ENCODE measurements at places on chromosomes 12 and 14. TPM values are rescaled to one million over a fixed set of nuclear protein-coding genes. Genes with fewer than 3 reads are reported as not detected.

BATF gene
- total RNA-seq: 10.3 TPM

SPPL3 gene
- 21.4 TPM for total RNA-seq

P2RX2 gene
- total RNA-seq: 4.4 TPM

DPY19L2 gene
- total RNA-seq: 7.9 TPM

SLC17A8 gene
- total RNA-seq: 0.11 TPM

NKX2-1 gene
- 319 TPM for total RNA-seq

ESR2 gene
- not detected for total RNA-seq

TCL1B gene
- not detected for total RNA-seq

RNU4-1 gene
- total RNA-seq: 1,832 TPM

- H3K27ac ChIP-seq: peak overlapping the region; percentile 82
- DNase-seq: no peak
- no peaks in the 10 kb centered on the region for H3K36me3 ChIP-seq
- no peaks in the 10 kb centered on the region for H3K4me1 ChIP-seq
- no peak overlapping the region for H3K4me3 ChIP-seq
Measured at GRCh38 chr12:9134981-9135628, 19.4 kb upstream of the A2M start.

DNA sequence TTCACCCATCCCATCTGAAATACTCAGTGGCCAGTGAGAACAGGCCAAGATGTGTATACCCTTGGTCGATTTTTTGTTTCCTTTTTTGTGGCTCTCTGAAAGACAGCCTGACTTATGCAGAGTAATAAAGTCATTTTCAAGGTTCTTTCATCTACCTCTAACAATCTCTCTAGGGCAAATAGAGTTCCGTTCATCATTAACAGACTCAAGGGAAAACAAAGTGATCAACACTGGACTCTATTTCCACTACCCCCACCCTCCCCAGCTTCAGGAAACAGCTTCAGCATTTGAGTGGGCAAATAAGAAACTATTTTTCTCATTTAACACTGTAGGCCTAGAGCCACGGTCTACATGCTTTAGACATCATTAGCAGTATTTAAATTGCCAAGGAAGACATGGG lies 15.9 kb downstream of the PRKAB1 start:
- no peak for DNase-seq
- no peaks in the 10 kb centered on the region for H3K27me3 ChIP-seq
- H3K36me3 ChIP-seq: peaks cover 24% of the 10 kb centered on the region
- H3K27ac ChIP-seq: no peak overlapping the region
- peaks cover 23% of the 10 kb centered on the region for H3K4me1 ChIP-seq

GRCh38 chr12:4106621-4107020 lies 166.9 kb upstream of the CCND2 start:
- H3K36me3 ChIP-seq: no peaks in the 10 kb centered on the region
- H3K4me1 ChIP-seq: peaks cover 4% of the 10 kb centered on the region
- H3K4me3 ChIP-seq: no peak overlapping the region
- no peak for DNase-seq

DNA sequence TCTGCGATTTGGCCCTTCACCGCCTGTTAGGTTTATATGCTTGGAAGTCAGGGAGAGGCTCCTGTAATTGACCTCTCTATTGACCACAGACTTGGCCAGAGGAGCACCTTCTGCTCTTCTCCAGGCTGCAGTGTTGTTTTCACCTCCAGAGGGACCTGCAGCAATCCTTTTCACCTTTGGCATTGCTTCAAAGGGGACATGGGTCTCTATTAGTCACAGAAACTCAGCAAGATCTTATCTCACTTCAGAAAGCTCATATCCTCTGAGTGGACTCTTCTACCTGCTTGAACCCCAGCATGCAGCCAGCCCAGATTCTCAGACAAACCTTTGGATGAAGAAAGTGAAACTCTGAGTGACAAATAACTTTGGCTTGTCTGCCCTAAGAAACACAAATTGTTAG lies 339.3 kb downstream of the NRXN3 start:
- no peaks in the 10 kb centered on the region for H3K36me3 ChIP-seq
- H3K27ac ChIP-seq: no peak overlapping the region
- no peaks in the 10 kb centered on the region for H3K27me3 ChIP-seq
- no peak for DNase-seq

GRCh38 chr12:95051241-95051640 lies 22.2 kb downstream of the NR2C1 start:
- no peaks in the 10 kb centered on the region for H3K27me3 ChIP-seq
- DNase-seq: no peak
- no peak overlapping the region for H3K27ac ChIP-seq
- H3K4me3 ChIP-seq: no peak overlapping the region
- peaks cover 86% of the 10 kb centered on the region for H3K36me3 ChIP-seq
- peaks cover 7% of the 10 kb centered on the region for H3K4me1 ChIP-seq

DNA sequence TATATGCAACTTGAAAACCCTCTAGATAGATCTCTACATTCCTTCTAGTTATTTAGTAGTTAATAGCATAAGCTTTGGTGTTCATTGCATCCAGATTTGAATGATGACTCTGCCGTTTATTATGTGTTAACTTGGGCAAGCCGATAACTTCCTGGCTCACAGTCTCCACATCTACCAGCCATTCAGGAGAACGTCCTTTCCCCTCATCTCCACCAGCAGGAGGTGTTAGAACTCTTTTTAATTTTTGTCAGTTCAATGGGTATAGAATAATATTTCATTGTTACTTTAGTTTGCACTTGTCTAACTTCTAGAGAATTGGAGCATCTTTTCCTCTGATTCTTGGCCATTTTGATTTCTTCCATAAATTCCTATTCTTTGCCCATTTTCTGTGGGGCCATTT lies 30.0 kb upstream of the WSCD2 start:
- H3K4me3 ChIP-seq: no peak overlapping the region
- no peaks in the 10 kb centered on the region for H3K36me3 ChIP-seq
- no peaks in the 10 kb centered on the region for H3K27me3 ChIP-seq
- no peak overlapping the region for H3K27ac ChIP-seq
- DNase-seq: no peak

- no peaks in the 10 kb centered on the region for H3K4me1 ChIP-seq
- H3K36me3 ChIP-seq: no peaks in the 10 kb centered on the region
- no peak overlapping the region for H3K4me3 ChIP-seq
- H3K27me3 ChIP-seq: no peaks in the 10 kb centered on the region
- DNase-seq: no peak
- no peak overlapping the region for H3K27ac ChIP-seq
Measured at GRCh38 chr12:70463997-70464396, 97.9 kb downstream of the KCNMB4 start.

DNA sequence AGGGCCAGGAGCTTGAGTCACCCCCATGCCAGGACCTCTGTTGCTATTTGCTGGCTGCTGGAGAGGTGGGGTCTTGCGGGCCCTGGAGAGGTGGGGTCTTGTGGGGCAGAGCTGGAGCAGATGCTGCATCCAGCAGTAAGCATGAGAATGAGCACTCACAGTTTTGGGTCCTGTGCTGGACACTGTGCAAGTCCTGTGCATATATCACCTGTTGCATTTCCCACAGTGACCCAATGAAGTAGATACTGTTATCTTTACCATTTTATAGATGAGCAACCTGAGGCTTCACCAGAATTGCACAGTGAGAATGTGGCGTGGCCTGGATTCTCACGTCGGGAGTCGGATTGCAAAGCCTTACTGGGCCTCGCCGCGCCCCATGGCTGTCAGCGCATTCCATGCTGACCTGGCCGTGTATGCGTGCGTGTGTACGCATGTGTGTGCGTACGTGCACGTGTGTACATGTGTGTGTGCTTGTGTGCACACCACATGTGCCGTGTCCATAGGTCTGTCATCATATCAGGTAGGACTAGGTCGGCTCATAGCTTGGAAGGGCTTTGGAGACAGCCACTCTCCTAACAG lies 12.0 kb downstream of the COA8 start:
- peaks cover 53% of the 10 kb centered on the region for H3K36me3 ChIP-seq
- H3K27me3 ChIP-seq: no peaks in the 10 kb centered on the region
- H3K27ac ChIP-seq: peak overlapping the region; percentile 79
- peaks cover 43% of the 10 kb centered on the region for H3K4me1 ChIP-seq
- no peak overlapping the region for H3K4me3 ChIP-seq

DNA sequence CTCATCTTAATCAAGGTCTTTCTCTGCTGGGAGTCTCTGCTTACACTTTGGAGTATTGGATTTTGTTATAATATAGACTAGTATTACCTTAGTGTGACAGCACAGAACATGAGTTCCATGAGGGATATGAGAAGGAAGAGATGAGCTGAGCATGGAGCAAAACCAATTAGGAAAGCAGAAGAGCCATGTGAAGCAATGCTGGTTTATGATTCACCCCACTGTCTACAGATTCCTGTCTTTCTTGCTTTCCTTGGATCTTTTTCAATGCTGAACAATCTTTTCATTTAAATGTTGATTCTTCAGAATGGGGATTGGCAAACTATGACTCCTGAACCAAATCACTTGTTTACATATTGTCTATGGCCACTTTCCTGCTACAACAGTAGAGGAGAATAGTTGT lies 70.4 kb upstream of the KITLG start:
- no peak overlapping the region for H3K4me3 ChIP-seq
- no peaks in the 10 kb centered on the region for H3K36me3 ChIP-seq
- no peak overlapping the region for H3K27ac ChIP-seq
- H3K4me1 ChIP-seq: no peaks in the 10 kb centered on the region
- no peaks in the 10 kb centered on the region for H3K27me3 ChIP-seq
- DNase-seq: no peak

- H3K27ac ChIP-seq: peak overlapping the region; percentile 22
- no peaks in the 10 kb centered on the region for H3K36me3 ChIP-seq
- H3K4me1 ChIP-seq: peaks cover 4% of the 10 kb centered on the region
- DNase-seq: no peak
Measured at GRCh38 chr12:2395354-2395977, 342.7 kb downstream of the CACNA1C start.

DNA sequence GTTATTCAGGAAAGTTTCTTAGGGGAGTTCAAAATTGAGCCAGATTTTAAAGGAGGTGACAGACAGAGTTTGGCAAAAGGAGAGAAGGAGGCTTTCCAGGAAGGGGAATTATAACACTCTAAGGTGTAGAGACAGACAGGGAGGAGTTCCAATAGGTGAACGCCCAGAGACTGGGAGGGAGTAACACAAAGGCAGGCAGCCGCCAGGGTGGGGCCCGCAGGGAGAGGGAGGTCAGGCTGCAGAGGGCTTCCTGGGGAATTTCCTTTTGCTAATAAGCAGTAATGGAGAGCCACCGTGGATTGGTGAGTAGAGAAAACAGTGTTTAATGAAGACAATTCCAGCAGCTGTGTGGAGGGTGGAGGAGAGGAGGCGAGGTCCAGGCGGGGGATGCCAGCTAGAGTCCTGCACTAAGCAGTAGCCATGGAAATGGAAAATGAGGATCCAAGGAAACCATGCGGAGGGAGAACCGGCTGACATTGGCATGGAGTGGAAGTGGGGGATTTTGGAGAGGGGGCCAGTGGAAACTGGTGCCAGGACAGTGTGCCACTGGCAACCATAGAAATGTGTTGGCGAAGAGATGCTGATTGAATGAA lies 22.2 kb downstream of the GRIN2B start:
- H3K27ac ChIP-seq: no peak overlapping the region
- H3K4me1 ChIP-seq: no peaks in the 10 kb centered on the region
- H3K36me3 ChIP-seq: no peaks in the 10 kb centered on the region
- no peak overlapping the region for H3K4me3 ChIP-seq
- H3K27me3 ChIP-seq: no peaks in the 10 kb centered on the region
- no peak for DNase-seq

GRCh38 chr12:18888047-18888446 lies 150.1 kb downstream of the CAPZA3 start:
- H3K4me3 ChIP-seq: no peak overlapping the region
- no peak overlapping the region for H3K27ac ChIP-seq
- H3K4me1 ChIP-seq: no peaks in the 10 kb centered on the region
- DNase-seq: no peak

DNA sequence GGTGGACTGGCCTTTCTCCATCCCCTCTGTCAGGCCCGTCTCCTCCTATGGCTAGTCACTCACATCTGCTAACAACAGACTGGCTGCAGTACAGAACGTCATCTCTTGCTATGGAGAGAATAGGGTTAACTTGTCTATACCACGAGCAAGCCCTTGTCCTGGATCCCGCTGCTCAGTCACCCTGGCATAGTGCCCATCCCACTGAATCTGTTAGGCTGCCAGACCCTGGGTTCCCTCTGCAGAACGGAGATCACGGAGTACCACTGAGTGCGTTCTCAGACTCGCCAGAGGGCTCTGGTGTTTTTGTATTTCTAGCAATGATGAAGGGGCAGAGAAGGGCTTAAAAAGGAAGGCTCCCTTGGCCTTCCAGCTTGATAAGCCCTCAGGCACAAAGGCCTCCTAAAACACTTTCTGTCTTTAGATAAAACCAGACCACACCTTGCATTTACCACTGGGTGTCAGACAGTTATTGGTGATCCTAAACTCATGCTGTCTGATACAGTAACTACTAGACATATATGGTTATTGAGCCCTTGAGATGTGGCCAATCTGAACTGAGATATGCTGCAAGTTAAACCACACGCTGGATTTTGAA lies 6.3 kb upstream of the NRIP2 start:
- DNase-seq: no peak
- H3K4me3 ChIP-seq: no peak overlapping the region
- no peaks in the 10 kb centered on the region for H3K27me3 ChIP-seq
- peaks cover 22% of the 10 kb centered on the region for H3K36me3 ChIP-seq
- H3K27ac ChIP-seq: no peak overlapping the region

DNA sequence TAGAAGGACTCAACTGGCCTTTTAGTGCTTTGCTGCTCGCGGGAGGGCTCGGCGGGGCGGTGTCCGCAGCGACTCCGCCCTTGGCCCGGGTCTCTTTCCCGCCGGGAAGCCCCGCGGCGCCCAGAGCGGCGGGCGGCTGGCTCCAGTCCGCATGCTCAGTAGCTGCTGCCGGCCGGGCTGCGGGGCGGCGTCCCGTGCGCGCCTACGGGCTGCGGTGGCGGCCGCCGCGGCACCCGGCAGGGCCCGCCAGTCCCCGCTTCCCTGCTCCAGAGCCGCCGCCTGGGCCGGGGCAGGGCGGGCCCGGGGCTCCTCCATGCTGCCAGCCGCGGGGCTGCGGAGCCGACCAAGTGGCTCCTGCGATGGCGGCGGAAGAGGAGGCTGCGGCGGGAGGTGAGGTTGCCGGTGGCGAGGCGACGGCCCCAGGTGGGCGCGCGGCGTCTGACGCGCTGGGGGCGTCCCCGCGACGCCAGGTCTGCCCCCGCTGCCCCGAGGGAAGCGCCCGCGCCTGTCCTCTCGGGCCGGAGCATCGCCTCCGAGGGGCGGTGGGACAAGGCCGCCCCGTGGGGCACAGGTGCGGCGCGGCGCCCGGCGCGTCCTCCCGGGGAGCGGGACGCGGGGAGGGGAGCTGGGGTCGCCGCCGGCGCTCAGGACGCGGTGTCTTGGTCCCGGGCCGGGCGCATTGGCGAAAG lies at the start of gene BMAL2:
Gene BMAL2, plus strand, starts transcription at position 123 of the 689 bp plus-strand sequence. Its CDS starts 237 bp downstream, at position 360.
- no peaks in the 10 kb centered on the region for H3K27me3 ChIP-seq
- peak within 1 kb of the TSS; percentile 64 for H3K4me3 ChIP-seq
- peak; percentile 92 for DNase-seq
- no peaks in the 10 kb centered on the region for H3K36me3 ChIP-seq
- H3K27ac ChIP-seq: no peak within 1 kb of the TSS
- H3K4me1 ChIP-seq: peaks cover 12% of the 10 kb centered on the region

GRCh38 chr12:79448816-79449215 lies 241.9 kb downstream of the PAWR start:
- no peaks in the 10 kb centered on the region for H3K36me3 ChIP-seq
- no peak overlapping the region for H3K4me3 ChIP-seq
- no peak for DNase-seq
- H3K27me3 ChIP-seq: no peaks in the 10 kb centered on the region
- H3K27ac ChIP-seq: no peak overlapping the region
- no peaks in the 10 kb centered on the region for H3K4me1 ChIP-seq
